CD4-positive, CD25-positive, alpha-beta regulatory T cell (primary cell): ENCODE measurements at places on chromosomes 7 and 10. TPM values are rescaled to one million over a fixed set of nuclear protein-coding genes. Genes with fewer than 3 reads are reported as not detected.

DNA sequence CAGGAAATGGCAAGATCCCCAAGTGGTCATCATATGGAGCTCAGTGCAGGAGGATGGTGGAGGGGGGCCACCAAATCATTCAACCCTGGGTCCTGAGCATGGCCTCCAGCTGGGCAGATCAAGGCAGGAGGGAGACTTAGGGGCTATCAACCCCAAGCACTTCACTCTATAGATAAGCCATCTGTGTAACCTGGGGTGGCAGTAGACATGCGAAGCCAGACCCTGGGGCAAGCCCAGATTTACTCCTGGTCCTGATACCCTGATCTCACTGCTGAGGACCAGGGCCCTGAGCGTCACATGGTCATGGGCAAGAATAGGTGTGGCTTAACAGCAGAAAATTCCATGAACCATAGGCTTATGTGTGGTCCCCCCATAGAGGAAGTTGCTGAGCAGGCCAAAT lies 173.0 kb upstream of the ADCY1 start:
- H3K4me1 ChIP-seq: no peaks in the 10 kb centered on the region
- no peak overlapping the region for H3K27ac ChIP-seq
- no peaks in the 10 kb centered on the region for H3K27me3 ChIP-seq
- no peak overlapping the region for H3K4me3 ChIP-seq

DNA sequence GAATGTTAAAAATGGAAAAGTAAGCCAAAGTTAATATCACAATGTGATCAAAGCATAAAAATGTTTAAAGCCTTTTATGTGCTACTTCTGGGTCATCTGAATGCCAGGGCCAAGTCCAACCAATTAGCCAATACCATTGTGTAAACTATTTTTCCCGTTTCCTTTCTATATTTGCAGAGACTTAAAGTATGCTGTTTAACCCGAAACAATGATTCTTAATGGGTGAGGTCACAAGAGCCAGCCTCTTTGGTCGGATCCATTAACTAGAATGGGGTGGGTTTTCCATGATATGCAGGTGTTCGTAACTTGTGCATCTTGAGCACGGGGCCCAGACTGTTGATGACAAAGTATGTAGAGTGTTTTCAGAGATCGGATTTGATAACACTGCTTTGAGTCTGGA lies 111.3 kb upstream of the IGFBP3 start:
- H3K27ac ChIP-seq: no peak overlapping the region
- H3K4me1 ChIP-seq: no peaks in the 10 kb centered on the region
- H3K27me3 ChIP-seq: no peaks in the 10 kb centered on the region

HTR5A gene
- total RNA-seq: not detected

GRCh38 chr7:17448479-17449423 lies 150.3 kb downstream of the AHR start:
- H3K4me1 ChIP-seq: no peaks in the 10 kb centered on the region
- H3K27ac ChIP-seq: no peak overlapping the region

GDF10 gene
- total RNA-seq: not detected

CDHR3 gene
- 38.2 TPM for total RNA-seq

- H3K4me3 ChIP-seq: no peak overlapping the region
- H3K36me3 ChIP-seq: no peaks in the 10 kb centered on the region
- H3K27me3 ChIP-seq: no peaks in the 10 kb centered on the region
- DNase-seq: no peak
- H3K4me1 ChIP-seq: no peaks in the 10 kb centered on the region
Measured at GRCh38 chr7:136189506-136189998, 212.4 kb upstream of the MTPN start.

CFAP58 gene
- total RNA-seq: not detected

GRCh38 chr10:12459340-12459739 lies 110.0 kb downstream of the CAMK1D start:
- no peak for DNase-seq
- H3K27ac ChIP-seq: no peak overlapping the region
- H3K4me3 ChIP-seq: no peak overlapping the region
- H3K27me3 ChIP-seq: no peaks in the 10 kb centered on the region

DNA sequence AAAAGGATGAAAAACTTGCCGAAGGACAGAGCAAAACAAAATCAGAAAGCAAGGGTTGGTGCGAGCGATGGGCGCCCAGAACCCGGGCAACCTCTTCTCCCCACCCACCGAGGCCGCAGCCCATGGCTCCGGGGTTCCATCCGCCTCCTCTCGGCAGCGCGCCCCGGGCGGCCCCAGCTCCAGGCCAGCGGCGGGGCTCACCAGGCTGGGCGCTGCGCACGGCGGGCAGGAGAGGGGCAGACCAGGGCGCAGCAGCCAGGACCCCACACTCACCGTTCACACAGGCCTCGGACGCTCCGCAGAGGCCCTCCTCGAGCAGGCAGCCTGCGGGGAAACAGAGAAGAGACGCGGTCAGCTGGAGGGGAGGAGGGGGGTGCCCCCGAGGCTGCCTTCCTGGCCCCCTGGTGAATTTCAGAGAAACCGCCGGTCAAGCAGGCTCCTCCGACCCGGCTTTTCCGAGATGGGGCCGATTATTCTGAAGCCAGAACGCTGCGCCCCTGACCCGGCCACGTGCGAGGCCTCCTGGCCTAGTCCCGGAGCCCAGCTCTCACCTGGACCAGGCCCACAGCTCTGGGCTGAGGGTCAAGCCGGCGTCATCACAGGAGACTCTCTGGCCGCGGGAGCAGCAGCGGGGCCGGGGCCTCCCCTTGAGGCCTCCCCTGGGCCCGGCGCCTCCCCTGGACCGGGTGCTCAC lies 98.0 kb downstream of the PTPRN2 start:
- no peak overlapping the region for H3K27ac ChIP-seq
- H3K4me3 ChIP-seq: no peak overlapping the region
- no peaks in the 10 kb centered on the region for H3K4me1 ChIP-seq
- H3K36me3 ChIP-seq: no peaks in the 10 kb centered on the region
- DNase-seq: no peak

NANOS1 gene
- 0.27 TPM for total RNA-seq

- H3K36me3 ChIP-seq: no peaks in the 10 kb centered on the region
- H3K27ac ChIP-seq: no peak overlapping the region
- no peaks in the 10 kb centered on the region for H3K27me3 ChIP-seq
- no peak for DNase-seq
- H3K4me1 ChIP-seq: no peaks in the 10 kb centered on the region
- no peak overlapping the region for H3K4me3 ChIP-seq
Measured at GRCh38 chr10:16259726-16260125, 177.1 kb upstream of the PTER start.

STAMBPL1 gene
- 40.5 TPM for total RNA-seq

- H3K27me3 ChIP-seq: peaks cover 54% of the 10 kb centered on the region
- DNase-seq: no peak
- no peak overlapping the region for H3K4me3 ChIP-seq
- no peak overlapping the region for H3K27ac ChIP-seq
- peaks cover 4% of the 10 kb centered on the region for H3K4me1 ChIP-seq
Measured at GRCh38 chr7:35258868-35259522, 5.1 kb upstream of the TBX20 start.

GRCh38 chr7:9680713-9681112 lies 1247.3 kb downstream of the NXPH1 start:
- no peak overlapping the region for H3K4me3 ChIP-seq
- H3K36me3 ChIP-seq: no peaks in the 10 kb centered on the region
- no peak overlapping the region for H3K27ac ChIP-seq
- no peaks in the 10 kb centered on the region for H3K27me3 ChIP-seq
- no peak for DNase-seq

- no peak overlapping the region for H3K4me3 ChIP-seq
- no peaks in the 10 kb centered on the region for H3K36me3 ChIP-seq
- no peak for DNase-seq
- H3K27me3 ChIP-seq: no peaks in the 10 kb centered on the region
- no peak overlapping the region for H3K27ac ChIP-seq
Measured at GRCh38 chr10:59012839-59013238, 163.6 kb upstream of the PHYHIPL start.

DNA sequence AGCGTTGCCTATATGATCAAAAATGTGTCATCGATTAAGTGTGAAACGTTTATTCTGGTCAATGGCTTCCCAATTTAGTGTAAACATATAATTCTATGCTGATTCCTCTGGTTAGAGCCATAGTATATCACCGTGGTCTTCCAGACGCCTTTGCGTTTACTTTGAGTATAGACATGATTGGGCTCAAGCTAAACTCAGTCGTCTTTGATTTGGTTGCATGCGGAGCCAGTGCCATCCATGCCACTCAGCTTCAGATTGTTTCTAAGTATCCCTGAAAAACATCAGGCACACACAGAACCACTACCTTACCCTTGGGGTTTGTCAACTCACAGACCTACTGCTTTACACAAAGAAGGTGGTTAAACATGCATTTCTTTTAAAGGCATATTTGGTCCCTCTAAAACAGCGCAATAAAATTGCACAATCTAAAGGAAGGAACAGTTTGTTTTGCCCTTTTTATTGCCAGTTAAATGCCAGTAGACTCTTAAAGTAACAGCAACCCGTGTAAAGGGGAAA lies 273.6 kb upstream of the KLF6 start:
- H3K4me3 ChIP-seq: no peak overlapping the region
- DNase-seq: no peak
- H3K36me3 ChIP-seq: no peaks in the 10 kb centered on the region
- no peaks in the 10 kb centered on the region for H3K27me3 ChIP-seq
- H3K4me1 ChIP-seq: peaks cover 9% of the 10 kb centered on the region
- no peak overlapping the region for H3K27ac ChIP-seq

MLXIPL gene
- not detected for total RNA-seq

DNA sequence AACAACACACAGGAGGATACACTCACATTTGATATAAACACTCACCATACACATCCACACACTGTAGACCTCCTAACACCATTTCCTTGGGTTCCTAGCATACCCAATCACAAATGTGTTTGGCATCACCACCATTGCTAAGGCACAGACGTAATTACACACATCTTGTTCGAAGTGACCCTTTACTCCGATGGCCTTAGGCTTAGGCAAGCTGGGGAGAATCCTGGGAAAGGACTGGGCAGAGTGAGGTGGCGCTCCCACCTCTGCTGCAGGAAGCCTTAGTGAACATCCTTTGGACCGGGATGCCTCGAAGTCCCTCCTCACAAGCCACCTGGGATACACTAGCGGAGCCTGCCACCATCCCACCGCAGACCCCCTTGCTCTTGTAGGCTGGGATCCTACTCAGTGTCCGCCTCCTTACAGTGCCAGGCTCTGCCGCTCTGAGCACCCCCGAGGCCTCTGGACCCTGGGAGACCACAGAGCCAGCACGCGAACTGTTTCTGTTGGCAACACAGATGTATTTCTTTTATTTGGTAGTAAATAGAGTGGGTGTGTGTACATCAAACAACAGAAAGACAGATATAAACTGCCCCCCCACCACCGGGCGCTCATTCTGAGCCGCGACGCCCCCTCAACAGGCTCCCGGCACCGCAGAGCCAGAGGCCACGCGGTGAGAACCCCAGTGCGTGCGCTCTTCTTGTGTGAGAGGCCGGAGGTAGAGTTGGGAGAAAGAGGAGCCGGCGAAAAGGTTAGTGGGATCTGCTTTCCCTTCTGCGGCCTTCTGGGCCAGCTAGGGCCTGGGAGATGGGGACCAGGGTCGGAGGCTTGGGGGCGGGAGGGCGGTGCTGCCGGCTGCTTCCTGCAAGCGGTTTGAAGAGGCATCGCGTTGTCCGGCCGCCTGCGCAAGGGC lies 5.9 kb upstream of the HMX2 start:
- no peak overlapping the region for H3K4me3 ChIP-seq
- H3K27ac ChIP-seq: no peak overlapping the region
- H3K27me3 ChIP-seq: peaks cover 53% of the 10 kb centered on the region
- H3K36me3 ChIP-seq: no peaks in the 10 kb centered on the region
- H3K4me1 ChIP-seq: peaks cover 67% of the 10 kb centered on the region

OR2A1 gene
- total RNA-seq: not detected

ZNF273 gene
- 6.5 TPM for total RNA-seq

GRCh38 chr7:116769546-116769945 lies 92.8 kb upstream of the CAPZA2 start:
- H3K27ac ChIP-seq: no peak overlapping the region
- no peaks in the 10 kb centered on the region for H3K4me1 ChIP-seq
- no peaks in the 10 kb centered on the region for H3K36me3 ChIP-seq
- H3K4me3 ChIP-seq: no peak overlapping the region

DNA sequence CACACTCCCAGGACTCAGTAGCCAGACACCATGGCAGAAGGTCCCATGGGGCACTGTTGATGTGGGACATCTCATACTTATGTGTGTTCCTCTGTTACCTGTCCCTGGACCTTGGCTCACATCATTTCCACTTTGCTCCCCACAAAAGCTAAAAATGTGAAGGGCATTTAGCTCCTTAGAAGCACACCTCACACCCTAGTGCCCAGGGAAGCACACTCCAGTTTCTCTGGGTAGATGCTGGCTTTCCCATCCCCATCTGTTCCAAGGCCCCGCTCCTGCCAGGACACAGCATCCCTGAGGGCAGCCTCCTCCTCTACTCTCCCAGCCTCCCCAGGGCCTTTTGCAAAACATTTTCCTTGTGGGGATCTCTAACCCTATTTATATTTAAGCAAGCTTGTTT lies 572.4 kb upstream of the MGMT start:
- H3K27ac ChIP-seq: no peak overlapping the region
- H3K27me3 ChIP-seq: no peaks in the 10 kb centered on the region
- H3K4me1 ChIP-seq: no peaks in the 10 kb centered on the region

DNA sequence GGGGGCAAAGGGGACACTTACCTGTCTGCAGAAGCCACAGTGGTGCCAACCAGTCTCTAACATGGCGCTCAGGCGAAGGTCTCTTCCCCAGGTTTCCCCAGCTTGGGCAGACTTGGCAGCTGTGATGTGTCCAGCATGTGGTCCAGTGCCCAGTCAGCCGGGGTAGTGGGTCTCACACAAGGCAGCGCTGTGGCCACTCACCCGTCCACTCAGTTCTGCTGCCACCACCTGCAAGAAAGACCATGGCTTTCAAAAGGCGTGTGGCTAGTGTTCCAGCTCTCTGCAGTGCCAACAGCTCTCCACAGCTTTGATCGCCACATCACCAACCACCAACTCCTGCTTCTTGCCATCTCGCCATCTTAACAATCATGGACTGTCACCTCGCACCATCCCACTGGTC lies 259.6 kb downstream of the USP6NL start:
- H3K27ac ChIP-seq: no peak overlapping the region
- no peaks in the 10 kb centered on the region for H3K4me1 ChIP-seq
- H3K36me3 ChIP-seq: no peaks in the 10 kb centered on the region
- H3K27me3 ChIP-seq: no peaks in the 10 kb centered on the region
